NCI-H187 treated with DMSO at 0.1 percent for 48 hours (cell line): ENCODE measurements at places on chromosomes 6 and 20.

GRCh38 chr6:141117874-141118273 is 1014.9 kb upstream of the GJE1 start:
- DNase-seq = no peak

- no peak for DNase-seq
Observed at GRCh38 chr6:164133095-164133494, 718.6 kb downstream of the QKI start.

DNA sequence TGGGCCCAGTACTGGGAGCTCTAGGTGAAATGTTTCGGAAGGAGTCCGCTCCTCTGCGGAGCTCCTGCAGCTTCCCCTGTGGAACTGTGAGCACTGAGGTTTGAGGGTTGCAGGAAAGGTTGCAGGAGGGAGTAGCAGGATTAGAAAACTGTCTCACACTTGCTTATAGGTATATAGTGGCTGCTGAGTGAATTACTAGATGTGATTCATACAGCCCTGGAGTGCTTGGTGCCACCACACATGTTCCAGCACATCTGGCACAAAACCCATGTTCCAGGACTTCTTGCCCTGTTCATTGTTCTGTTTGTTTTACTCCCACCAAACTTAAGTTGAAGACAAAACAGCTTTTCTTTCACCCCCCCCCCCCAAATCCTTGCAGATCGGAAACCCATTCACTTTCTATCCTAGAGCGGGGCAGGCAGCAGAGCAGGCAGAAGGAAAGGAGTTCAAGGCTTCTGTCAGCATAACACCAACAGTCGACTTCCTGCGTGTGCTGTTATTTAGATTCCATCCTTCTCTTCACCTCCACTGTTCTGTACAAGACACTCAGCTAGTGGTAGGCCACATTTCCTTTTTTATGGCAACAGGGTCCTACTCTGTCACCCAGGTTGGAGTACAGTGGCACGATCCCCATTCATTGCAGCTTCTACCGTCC is 669 bp upstream of the PEX6 start:
- no peak for DNase-seq

GRCh38 chr20:6142348-6142993 is 19.6 kb upstream of the FERMT1 start:
- DNase-seq = no peak

GRCh38 chr20:45833030-45833882 is at the start of gene SNX21:
TSS of gene SNX21 (plus strand) at chr20:45833799. CDS start at chr20:45833920, 121 bp downstream.
- no peak for DNase-seq

- no peak for DNase-seq
Observed at GRCh38 chr6:140370976-140371870, 996.8 kb upstream of the CITED2 start.

- DNase-seq = no peak
Observed at GRCh38 chr20:40704828-40705227, 15.8 kb upstream of the MAFB start.

- DNase-seq = no peak
Observed at GRCh38 chr6:49416195-49416594, 46.9 kb downstream of the MMUT start.

- no peak for DNase-seq
Observed at GRCh38 chr20:3980260-3981131, 34.9 kb downstream of the RNF24 start.

GRCh38 chr6:64040113-64040512 is 404.5 kb downstream of the PHF3 start:
- no peak for DNase-seq

DNA sequence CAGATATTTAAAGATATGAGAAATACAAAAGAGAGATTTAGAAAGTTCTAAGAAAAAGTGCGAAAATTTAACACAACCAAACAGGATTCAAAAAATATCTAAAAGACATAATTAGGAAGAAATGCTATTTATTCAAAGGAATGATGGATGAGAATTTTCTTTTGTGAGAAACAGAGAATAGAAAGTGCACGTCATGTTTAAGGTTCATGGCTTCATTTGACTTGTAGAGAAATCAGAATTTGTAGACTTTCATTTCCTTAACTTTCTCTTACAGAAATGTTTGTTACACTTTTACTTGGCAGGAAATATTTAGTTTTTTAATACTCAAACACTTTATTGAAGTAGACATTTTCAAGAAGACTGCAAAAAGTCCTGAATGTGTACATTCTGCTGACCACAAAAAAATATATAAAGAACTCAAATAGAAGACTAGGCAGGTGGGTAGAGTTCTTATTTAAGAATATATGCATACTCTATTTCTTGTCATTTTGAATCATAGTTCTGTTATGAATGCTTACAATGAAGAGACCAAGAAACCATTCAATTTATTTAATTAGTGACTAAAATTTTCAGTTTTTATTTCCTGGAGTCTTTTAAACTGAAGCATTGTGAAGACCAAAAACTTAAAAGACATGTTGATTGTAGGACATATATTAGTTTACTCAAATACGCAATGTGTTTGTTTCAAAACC is 710.5 kb upstream of the HS3ST5 start:
- DNase-seq = no peak

- DNase-seq = no peak
Observed at GRCh38 chr20:45983279-45983743, 11.3 kb upstream of the ZNF335 start.

- DNase-seq = no peak
Observed at GRCh38 chr20:47373206-47373733, 16.8 kb upstream of the ZMYND8 start.

GRCh38 chr6:167788563-167788903 is 38.2 kb upstream of the AFDN start:
- no peak for DNase-seq

DNA sequence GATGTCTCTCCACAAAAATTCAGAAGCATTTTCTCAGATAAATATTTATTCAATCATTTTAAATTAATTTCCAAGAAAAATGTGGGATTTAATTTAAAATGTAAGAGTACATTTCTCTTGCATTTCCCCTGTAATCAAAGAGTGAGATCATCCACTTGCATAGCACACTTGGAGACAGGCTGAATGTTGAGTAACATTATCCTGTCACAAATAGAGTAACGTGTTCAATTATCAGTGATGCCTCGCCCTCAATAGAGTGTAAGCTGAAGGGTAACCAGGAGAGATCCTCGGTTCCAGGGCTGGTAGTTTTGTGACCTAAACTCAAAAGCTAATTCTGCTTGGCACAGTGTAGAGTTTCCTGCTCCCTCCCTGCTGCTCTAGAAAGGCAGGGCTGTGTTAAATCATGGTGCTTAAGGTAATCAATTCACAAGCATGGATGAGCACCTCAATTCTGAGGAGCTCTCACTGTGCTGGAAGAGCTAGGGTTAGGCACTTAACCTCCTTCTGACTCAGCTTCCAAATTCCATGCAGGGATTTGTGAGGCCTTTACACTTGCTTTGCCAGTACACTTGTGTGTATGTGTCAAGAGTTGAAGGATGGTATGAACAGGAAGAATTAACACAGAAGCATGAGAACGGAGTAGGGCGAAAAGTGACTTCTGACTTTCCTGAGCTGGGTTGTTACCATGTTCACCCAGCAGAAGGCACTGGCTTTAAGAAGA is 56.6 kb downstream of the MMUT start:
- no peak for DNase-seq

DNA sequence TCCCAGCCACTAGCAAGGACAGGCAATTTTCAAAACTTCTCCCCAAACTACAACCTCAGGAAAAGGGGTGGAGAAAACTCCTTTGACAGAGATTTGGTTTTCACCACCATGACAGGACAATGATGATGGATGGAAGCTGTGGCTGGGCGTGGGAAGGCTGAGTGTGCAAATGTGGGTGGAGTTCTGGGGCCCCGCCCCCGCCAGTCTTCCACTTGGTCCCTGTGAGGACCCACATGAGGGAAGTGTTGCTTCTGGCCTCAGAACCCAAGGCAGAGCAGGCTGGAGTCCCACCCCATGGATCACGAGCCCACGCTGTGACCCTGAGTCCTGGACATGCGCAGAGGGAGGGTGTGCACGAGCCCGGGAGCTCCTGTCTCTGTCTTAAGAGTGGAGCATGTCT is 21.5 kb upstream of the MRGBP start:
- DNase-seq = peak; percentile 32

DNA sequence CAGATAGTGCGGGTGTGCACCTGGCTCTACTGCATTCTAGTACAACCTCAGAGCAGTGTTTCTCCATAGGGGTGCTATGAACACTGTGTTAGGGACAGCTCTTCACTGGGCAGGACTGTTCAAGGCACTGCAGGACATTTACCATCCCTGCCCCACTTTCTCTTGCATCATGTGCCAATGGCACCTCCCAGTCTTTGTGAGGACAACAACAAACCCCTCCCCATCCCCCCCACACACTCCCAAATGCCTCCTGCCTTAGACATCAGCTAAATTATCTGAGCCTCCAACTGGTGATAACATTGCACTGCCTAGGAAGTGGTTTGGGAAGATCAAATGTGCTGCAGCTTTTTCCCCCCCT is 98.9 kb downstream of the FYN start:
- DNase-seq = no peak

DNA sequence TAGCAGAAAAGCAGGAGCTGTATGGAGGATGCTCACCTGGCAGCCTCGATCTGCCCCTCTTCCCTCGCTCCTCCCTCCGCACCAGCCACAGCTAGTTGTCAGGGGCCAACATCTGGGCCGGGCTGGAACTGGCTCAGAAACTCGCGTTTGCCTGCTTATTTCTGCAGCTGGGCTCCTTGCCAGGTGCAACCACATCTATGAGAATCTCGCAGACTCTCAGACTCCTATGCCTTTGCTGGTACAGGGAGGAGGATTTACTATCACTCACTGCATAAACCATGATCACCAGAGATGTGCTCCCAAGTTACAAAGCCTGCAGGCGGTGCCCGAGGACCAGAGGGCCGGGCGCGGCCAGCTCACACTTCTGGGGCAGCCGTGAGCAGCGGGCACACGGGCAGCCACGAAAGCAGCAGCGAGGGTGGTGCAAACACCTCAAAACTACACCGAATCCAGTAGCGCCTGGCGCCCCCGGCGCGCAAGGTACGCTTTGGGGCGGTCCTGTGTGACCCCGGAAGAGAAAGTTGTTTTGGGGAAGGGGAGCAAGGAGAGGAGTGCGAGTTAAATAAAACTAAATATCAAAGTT is 577 bp upstream of the LRRC1 start:
- DNase-seq = no peak

DNA sequence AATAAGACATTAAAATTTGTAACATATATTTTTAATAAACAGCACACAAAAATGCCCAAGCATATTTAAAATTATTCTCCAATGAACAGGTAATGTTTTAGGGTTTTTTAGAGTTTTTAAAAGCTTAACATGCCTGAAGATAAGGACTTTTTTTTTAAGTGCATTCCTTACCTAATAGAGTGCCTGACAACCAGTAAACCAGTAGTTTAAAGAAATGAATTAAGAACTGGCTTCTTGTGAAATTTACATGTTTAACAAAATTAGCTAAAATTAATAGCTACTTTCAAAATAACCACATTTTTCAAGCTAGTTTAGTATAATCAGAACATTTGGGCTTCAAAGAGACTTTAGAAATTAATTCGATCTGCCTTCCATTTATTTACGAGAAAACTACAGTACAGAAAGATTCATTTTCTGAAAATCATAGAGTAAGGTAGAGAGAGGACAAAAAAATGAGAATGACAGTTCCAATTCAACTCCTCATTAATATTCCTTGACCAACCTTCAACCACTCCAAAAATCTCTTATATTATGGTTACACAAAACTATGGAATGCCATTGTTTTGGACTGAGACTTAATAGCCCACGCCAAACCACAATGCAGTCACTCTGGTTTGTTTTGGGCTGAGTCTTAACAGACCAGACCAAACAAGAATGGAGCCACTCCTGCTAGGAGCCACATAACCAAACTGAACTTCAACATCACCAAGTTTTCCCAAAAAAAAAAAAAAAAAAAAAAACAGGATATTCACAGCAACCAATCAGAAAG is 5.7 kb upstream of the PLN start:
- no peak for DNase-seq

DNA sequence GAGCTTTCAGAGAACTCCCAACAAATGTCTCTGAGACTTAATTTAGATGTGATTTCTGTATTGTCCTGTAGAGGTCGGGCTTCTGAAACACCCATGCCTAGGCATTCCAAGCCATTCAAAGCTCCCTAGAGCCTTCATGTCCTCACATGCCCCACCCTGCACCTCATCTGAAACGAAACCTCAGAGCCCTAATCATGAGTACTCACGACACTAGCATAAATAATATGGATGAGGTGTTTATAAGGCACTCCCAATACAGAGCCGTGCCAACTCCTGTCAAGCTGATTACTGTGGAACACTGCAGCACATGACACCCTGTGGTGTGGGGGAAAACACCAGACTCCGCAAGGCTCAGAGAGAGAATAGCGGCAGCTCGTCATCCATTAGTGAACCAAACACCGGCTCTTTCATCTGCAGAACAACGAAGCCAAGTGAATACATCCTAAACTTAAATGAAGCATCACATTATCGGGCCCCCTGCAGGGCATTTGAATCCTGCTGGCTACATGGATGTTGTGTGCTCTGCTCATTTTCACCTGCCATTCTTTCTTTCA is 83.8 kb downstream of the FNDC1 start:
- DNase-seq = peak; percentile 83

DNA sequence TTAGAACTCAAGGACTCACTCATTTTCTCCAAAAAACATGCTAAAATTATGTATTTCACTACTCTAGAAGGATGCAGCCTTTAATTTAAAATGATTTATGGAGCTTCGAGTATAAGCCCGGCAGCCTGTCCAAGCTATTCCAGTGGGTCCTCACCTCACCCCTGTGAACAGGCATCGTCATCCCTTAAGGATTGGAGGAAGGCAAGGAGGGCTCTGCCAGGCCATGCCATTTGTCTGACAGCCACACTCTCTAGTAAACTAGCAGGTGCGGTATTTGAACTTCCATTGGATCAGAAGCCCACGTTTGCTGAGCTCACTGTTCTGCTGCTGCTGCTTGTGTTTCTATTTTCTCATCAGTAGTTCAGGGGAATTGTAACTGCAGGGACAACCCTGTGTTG is 39.8 kb upstream of the NAA20 start:
- DNase-seq = no peak

- no peak for DNase-seq
Observed at GRCh38 chr20:51020657-51021056, 2.2 kb downstream of the KCNG1 start.

GRCh38 chr20:9359561-9360308 is 154.7 kb upstream of the LAMP5 start:
- DNase-seq = no peak

DNA sequence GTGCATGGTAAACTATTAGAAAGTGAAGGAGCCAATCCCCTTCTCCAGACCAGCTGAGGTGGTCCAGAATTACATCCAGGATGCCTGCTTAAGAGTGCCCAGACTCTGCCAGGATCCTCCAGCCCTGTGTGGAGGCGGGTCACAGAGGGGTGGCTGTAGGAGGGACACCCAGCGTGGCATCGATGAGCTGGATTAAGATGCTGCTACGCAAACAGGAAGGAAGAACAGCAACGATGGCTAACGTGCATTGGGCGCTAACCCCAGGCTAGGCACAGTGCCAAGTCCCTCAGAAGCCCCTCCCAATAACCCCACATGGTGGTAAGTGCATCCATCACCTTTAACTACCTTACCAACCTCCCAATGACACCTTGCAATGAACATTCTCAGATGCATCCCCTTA is 63.9 kb upstream of the MRPS10 start:
- DNase-seq = no peak

GRCh38 chr6:80142586-80142985 is 36.1 kb downstream of the BCKDHB start:
- DNase-seq = no peak
